Cortex of kidney (tissue), 1 donor: ENCODE measurements at places on chromosomes 12 and 14.

DNA sequence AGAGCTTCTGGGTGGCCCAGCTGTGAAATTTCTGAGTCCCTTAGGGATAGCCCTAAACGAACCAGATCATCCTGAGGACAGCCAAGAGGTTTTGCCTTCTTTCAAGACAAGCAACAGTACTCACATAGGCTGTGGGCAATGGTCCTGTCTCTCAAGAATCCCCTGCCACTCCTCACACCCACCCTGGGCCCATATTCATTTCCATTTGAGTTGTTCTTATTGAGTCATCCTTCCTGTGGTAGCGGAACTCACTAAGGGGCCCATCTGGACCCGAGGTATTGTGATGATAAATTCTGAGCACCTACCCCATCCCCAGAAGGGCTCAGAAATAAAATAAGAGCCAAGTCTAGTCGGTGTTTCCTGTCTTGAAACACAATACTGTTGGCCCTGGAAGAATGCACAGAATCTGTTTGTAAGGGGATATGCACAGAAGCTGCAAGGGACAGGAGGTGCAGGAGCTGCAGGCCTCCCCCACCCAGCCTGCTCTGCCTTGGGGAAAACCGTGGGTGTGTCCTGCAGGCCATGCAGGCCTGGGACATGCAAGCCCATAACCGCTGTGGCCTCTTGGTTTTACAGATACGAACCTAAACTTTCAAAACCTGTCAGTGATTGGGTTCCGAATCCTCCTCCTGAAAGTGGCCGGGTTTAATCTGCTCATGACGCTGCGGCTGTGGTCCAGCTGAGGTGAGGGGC is 38.9 kb downstream of the DAD1 start:
- DNase-seq, result no peak

DNA sequence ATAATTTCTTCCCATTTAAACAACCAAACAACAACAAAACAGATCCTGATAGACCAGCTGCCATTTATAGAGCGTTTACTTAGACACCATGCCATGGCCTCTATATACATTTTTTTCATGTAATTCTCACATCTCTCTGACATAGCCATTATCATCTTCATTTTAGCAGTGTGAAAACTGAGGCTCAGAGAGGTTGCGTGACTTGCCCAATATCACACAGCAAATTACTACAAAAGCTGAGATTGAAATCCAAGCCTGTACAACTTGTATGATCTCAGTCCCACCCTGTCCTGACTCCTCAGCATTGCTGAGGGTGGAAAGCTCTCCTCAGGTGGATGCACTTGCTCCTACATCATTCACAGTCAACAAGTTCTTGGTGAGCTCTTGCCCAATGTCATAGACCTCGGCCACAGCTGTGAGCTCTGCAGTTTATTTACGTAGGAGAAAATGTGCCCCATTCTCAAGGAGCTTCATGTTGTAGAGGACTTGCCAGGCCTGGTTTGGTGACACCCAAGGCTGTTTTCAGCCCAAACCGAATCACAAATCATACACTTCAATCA is 55.5 kb downstream of the CRACR2A start:
- no peak for DNase-seq

DNA sequence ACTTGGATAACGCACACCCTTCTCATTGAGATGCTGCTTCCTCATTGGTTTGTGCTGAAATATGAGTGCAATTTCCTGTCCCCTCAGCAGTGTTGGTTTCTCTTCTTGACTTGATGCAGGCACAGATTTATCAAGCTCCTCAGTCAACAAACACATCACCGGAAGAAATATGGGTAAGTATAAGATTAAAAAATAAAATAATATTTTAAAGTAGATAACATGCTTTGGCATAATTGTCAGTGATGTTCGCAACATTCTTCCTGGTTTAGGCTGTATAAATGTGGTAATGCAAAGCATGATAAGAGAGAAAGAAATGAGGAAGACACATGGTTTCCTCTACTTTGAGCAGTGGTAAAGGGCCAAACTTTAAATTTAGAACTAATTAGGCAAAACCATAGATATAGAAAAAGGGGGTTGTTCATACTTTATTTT is at the start of gene GPR65:
TSS of gene GPR65 (plus strand) at position 86 of the 432 bp plus-strand sequence. CDS start 5,713 bp downstream, outside the sequence.
- DNase-seq, result no peak

- no peak for DNase-seq
Observed at GRCh38 chr12:75716291-75717025, 205.0 kb upstream of the KRR1 start.

DNA sequence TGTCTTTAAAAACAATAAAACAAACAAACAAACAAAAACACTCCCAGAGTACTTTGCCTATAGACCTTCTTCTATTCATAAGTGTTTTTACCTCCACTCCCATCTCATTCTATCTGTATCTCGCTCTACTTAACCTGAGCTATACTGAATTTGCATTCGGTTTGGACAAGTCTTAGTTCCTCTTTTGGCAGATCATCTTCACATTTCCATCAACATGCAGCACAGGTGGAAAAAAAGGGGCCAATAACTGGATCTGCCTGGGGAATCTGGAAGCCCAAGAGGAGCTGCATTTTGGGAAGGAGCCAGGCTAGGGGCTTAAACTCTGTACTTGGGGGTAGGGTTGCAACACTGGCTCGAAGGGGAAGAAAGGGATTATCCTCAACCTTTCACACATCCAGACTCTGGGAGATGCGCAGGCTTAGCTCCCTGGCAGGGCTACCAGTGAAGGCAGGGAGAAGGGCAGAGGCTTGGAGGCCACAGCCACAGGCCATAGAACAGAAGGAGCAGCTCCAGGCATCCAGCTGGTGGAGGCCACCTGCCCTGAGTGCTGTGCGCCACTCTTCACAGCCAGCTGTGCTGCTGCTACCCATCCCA is 4.1 kb downstream of the NINJ2 start:
- no peak for DNase-seq

DNA sequence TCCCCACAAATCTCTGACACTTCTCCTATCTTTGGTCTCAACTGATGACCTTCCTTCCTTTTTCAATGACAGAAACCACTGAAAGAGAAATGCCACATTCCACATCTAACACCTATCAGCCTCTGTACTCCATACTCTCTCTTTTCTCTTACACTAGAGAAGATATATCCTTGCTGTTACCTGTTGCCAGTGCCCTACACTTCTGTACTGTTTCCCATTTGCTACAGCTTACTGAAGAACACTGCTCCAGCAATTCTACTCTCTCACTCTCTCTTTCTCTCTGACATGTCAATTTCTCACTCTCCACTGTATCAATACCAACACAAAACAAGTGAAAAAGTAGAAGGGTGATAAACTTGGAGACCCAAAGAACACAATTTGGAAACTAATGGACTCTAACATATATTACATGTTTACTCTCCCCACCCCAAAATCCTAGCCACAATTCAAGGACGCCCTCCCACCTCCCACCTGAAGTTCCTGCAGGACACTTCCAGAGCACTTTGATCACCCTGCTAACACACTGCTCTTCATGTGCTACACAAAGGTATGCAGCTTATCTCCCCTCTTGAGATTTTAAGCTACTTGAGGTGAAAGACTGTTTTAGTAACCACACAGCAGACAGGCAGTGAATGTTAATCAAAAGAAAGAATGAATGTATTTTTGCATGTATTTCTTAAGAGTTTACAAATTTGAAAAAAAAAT is 95.0 kb downstream of the MED13L start:
- DNase-seq, result no peak

DNA sequence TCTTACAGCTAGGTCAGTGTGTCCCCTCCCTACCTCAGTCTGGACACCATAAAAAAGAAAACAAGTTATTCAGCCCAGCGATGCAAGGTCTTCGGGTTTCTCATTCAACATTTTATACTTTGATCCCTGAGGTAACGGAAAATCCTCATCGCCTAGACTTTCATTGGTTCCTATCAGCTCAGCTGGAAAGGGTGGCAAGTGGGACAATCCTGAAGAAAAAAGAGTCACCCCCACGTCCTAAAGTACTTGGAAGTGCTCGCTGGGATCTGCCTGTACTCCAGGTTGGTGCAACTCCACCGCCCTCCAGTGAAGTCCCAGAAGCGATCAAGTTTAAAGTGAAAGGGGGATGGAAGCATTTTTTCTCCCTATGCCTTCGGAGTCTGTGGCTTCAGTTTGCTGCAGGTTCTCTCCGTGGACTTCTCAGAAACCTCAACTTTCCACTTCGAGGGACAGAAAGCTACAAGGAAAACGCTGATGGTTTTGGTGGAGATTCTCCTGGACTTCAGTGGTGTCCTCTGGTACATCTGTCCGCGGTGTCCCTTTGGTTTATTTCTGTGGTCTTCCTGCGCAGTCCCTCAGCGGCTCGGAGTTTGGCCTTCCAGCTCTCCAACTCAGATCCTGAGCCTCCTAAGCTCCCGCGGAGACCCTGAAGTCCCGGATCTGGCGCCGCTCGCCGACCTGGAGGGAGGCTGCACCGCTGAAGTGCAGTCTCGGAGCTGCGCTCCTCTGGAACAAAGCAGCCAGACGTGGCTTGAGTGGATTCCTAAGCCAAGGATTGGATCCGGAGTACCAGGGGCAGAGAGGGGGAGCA is 1.8 kb upstream of the LRFN5 start:
- DNase-seq, result no peak

DNA sequence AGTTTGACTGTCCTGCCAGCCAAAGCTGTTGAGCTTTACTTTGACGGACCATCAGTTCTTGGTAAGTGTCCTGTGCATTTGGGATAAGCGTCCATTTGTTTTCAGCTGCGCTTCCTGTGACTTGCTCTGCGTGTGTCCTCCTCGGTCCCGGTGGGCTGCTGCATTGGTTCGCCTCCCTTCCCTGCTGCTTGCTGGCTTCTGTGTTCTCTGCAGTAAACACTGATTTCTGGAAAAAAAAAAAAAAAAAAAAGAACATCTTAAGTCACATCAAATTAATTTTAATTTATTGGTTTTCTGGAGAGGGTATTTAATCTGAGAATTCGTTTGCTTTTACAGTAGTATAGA is 264.1 kb downstream of the SEC23A start:
- no peak for DNase-seq

DNA sequence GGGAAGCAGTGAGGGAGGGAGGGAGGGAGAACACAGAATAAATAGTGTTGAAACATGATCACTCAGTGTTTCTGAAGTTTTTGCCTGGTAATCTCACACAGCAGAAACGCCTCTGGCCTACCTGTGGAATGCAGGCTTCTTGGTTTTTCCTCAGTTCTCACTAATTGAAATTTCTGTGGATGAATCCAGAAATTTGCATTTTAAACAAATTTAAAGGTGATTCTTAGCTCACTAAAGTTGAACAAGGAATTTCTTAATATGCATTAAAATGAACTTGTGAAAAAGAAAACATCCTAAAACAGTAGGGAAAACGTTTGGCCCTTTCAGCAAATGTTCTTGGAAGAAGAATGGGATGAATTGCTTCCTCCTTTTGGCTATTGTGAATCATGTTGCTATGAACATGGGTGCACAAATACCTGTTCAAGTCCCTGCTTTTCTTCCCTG is 1.4 kb downstream of the RNASE9 start:
- DNase-seq, result no peak

DNA sequence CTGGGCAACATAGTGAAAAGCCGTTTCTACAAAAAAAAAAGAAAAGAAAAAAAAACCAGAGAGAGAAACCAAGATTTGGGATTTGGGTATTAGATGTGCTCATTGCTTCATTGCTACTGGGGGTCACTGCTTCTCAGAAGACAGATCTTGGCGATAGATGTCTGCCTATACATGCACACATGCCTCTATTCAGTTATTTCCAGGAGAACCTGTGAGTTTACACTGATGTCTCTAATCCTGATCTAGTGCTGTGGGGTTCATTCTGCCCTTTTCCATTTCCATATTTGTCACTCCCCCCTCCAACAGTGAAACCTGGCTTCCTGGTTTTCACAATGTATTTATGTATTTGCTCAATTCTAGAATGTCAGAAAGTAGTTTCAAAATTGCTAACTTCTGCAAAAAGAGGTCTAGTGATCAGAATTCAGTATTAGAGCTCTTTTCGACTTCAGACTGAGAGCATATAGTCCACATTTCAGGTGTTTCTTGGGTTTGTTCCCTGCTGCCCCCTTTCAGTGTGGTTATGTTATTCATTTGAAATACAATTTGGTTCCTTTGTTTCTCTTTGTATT is 111.0 kb downstream of the SLC25A47 start:
- no peak for DNase-seq

DNA sequence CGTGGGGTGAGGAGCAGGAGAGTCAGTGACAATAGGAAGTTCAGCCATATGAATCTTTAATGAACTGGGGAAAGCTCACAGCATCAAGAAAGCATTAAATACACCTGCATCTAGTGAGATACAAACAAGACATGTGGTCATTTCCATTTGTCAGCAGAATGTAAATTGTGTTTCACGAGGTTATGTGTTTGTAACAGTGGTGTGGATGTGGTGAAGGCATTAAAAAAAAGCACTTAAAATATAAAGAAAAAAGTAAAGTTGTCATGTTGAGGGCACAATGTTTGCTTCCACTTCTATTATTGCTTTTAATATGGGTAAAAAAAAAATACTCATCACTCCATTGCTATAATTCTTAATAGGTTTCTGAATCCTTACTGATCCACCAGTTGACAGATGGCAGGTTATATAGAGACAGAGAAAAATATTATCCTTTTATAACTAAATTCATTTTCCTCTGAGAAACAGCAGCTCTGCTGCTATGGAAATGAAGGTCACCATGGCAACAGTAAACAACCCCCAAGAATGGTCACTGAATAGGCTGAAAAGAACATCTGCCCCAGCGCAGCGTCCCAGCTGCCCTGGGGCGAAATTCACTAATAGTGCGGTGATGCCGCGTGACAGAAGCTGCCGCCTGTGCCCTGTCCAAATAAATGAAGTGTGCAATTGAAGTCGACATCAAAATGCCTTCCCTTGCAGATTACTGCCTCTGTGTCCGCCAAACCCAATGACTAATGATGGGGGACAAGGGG is 226.1 kb downstream of the FOXN3 start:
- no peak for DNase-seq

GRCh38 chr14:38616959-38617358 is 361.1 kb upstream of the CLEC14A start:
- no peak for DNase-seq

DNA sequence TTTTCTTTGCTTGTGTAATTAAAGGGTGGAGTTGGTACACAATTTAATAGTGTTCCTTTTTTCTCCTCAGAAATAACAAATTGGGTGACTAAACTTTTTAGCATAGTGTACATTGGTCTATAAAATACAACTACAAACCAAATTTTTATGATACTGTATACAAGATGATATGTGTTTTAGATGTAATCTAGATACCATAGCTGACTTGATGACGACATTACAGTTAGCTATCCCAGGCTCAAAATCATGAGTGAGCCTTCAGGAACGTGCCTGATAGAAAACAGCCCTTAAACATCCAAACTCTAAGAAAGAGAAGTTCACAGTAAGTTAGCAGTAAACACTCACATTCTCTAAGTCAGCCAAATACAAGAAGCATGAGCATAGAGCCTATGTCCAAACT is 99.0 kb upstream of the SSTR1 start:
- no peak for DNase-seq

GRCh38 chr12:26554332-26554731 is 278.7 kb downstream of the ITPR2 start:
- DNase-seq, result no peak
